ENCODE measurements at places on chromosomes 12 and 14.

GRCh38 chr12:104297477-104298113 lies 5.9 kb upstream of the EID3 start:
- no peak for DNase-seq

- no peak for DNase-seq
These were observed 74.5 kb downstream of the KCNK10 start for GRCh38 chr14:88248606-88249005.

DNA sequence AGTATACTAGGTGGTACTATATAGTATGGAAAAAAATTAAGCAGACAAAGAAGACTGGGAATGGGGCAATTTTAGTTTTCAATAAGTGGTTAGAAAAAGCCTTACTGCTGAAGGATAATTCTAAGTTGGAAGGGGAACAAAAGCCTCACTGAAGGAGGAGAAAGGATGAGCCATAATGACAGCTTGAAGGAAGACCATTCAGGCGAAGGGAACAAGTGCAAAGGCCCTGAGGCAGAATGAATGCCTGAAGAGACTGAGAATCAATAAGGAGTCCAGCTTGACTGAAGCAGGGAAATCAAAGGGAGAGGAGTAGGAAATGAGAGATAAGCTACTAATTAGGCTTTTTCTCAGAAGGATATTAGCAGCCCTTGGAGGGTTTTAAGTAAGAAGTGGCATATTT lies 28.5 kb downstream of the PPP1R13B start:
- no peak for DNase-seq

DNA sequence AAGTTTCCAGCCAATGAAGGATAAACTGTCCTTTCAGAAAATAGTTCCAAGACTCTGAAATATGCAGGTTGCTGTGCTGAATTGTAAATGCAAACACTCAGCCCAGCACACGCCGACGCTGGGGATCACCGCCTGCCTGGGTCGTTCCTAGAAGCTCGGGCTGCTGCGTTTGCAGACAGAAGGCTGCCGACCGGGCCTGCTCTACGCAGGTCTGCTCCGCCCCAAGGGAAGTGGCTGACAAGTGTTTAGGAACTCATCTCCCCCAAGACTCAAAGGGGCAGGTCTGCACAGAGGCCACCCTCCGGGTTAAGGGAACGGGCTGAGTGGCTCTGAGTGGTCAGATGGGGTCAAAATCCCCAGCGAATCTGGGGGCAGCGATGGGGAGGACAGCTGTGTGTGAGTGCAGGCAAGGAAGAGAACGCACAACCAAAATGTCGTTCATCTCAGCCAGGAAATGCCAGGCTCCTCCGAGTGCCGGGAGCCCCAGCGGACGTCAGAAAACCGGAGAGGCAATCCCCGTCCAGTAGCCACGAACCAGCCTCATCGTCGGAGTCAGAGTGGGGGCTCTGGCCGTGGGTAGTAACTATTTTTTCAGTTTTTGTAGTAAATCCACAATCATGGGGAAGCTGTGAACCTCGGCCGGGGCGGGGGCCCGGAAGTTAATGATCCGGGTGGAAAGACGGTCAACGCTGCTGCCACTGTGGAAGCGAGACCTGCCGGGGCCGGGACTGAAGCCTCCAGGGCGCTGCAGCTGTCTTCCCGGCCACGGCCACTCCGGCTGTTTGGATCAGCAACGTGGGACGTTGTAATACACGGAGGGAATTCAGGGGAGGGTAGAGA lies 6.0 kb downstream of the GALNT9 start:
- no peak for DNase-seq

DNA sequence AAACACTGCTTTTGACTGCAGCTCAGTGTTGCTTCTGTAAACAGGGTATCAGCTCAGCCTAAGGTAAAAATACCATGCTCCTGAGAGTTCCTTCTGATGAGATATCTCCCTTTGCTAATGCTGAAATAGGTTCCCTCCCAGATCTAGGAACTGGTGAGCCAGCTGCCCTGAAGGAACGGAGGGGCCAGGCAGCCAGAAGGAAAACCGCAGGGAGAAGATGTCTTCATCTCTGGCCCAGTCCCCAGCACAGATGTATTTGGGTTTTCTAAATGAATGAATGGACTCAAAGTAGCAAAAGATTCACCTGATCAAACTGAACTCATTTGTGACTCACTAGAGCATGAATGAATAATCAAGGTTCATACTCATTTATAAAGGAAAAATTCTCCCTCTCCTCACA lies 247.8 kb downstream of the MSRB3 start:
- no peak for DNase-seq

DNA sequence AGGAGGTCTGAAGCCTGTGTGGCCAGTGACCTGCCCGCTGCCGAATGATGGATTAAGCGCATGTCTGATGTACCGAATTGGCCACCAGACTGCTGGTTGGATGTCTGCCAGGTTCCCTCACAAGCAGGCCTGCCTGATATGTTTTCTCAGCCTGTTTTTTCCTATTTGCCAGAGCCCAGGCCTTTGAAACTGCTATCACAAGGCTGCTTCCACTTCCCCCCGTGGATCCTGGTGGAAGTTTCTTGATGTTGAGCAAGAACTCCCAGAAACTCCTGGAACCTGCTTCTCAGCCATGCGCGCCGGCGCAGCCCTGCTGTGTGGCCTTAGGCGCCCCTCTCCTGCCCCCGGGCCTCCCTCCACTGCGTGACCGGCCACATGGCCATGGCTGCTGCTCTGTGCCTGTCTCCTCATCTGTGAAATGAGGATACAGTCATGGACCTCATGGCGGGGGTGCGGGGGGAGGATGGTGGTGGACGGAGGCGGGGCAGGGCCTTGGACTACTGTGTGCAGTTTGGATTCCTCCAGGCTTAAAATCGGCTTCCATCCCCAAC lies 56.6 kb downstream of the CALM1 start:
- DNase-seq = no peak

DNA sequence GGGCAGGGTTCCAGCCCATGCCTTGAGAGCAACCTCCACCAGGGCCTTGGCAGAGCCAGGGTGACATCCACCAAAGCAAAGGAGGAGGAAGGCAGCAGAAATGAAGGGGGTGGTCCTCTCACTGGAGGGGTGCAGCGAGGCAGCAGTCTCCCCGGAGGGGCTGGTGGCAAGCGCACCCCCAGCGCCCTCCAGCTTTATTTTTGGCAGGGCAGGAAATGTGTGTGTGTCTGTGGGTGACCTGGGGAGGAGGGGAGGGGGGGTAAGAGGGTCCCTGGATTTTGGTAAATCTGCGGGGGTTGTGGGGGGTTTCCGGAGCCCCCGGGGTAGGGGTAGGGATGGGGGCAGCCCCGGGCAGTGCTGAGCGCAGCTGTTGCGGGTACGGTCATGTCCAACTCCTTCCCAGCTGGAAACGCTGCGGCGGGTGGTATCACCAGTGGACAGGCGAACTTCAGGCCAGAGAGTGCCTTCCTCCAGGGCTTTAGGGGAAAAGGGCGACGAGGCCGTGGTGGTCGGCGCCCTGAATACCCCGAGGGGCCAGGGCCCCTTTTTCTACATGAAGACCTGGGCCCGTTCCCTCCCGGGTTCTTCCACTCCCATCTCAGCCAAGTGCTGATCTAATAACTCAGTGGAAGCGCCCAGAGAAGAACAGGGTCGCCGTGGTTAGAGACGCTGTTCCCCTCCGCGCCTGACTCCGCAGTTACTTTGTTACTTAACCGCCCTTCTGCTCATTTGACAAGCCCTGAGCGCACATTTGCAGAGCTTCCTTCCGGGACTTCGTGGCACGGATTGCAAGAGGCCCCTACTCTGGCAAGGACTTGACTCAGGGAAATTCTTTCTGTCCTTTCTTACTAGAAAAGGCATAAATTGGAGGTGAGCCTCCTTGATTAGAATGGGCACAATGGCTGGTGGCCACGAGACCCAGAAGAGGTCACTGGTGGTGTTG lies 55.2 kb downstream of the FOS start:
- DNase-seq = no peak

DNA sequence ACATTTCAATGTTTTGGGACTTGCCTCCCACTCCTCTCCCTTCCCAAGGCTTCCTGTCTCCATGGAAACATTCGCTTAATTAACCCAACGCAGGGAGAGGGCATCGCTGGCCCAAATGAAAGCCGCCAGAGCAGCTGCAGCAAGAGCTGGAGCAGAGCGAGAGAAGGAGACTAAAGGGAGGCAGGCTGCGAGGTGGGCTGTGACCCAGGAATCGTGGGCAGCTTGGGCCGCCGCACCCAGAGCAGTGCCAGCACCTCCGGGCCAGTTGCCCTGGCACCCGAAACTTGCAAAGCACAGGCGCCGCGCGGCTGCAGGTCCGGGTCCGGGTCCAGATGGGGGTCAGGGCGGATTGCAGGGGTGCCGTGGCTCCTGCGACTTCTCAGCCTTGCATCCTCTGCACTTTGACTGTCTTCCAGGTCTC lies 43.5 kb upstream of the PTPRQ start:
- no peak for DNase-seq

GRCh38 chr12:72304751-72305150 lies 32.6 kb downstream of the TRHDE start:
- DNase-seq = no peak

GRCh38 chr12:104605685-104606084 lies 148.9 kb downstream of the CHST11 start:
- DNase-seq = no peak

GRCh38 chr14:73261075-73261474 lies 23.8 kb downstream of the PAPLN start:
- no peak for DNase-seq

GRCh38 chr14:89342049-89342448 lies 75.0 kb downstream of the FOXN3 start:
- DNase-seq = no peak

DNA sequence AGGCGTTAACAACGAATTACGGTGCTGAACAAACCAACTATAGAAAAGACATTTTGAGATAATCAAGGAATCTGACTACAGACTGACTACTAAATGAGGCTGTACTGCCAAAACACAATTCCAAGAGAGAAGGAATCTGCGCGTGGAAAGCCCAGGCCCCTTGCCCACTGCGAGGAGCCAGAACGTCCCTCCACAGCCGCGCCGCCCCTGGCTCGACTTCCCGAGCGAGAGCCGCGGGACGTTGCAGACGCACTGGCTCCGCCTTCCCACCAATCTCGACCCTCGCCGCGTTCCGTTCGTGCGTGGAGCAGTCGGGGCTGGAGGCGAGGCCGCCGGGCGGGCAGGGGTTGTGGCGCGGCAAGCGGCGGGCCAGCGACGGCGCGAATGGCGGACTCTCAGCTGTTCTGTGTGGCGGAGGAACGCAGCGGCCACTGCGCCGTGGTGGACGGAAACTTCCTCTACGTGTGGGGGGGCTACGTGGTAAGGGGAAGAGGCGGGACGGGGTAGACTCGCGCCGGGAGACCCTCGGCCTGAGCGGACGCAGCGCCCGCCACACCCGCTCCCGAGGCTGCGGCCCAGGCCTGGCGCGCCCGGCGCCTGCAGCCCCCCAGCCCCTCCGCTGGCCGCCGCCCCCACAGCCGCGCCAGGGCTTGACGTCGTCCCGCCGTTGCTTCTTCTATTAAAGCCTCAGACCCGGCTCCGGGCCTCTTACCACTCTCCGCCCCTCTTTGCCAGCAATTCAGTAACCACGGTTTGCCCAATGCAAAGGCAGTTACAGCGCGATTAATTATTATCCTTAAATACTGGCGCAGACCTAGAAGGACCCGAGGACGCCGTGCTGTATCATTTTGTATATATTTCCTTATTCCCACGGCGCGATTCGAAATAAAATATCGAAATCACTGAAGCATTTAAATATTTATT lies at the start of gene KLHDC1:
Gene KLHDC1, plus strand, starts transcription at position 310 of the 924 bp plus-strand sequence. Its CDS starts 75 bp downstream, at position 385.
- DNase-seq = peak; percentile 52

DNA sequence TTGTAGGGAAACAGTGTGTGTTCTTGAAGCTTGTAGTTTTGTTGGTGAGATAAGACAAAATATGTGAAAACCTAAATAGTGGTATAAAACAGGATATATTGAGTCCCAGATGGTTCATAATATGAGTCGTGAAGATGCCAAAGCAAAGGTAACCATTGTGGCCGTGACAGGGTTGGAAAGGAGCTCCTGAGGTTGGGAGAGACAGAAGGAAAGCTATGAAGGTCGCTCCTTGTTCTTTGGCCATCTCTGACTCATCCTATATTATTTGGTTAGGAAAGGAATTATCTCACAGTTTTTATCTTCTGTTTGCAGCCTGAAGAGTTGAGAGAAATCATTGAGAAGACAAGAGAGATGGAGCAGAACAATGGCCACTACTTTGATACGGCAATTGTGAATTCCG lies 27.1 kb downstream of the ATP6V1D start:
- DNase-seq = no peak

DNA sequence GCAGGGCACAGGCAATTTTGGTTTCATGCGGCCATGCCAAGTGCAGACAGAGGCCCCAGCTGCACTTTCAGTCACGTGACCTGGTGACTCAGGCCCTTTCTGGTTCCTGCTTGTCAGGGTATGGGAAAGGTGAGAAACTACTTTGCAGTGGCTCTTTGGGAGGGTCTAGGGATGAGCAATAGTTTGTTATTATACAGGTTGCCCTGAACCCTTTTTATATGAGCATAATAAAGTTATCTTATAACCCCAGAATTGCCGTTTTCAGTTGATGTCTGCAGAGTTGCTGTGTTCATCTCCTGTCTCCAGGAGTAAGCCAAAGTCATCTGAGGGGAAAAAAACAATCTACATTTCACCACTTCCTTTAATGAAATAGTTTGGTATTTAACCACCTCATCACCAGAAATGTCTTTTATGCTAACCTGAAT lies 30.9 kb upstream of the EMP1 start:
- DNase-seq = peak; percentile 42

- DNase-seq = no peak
These were observed 170.0 kb upstream of the FOXN3 start for GRCh38 chr14:89587136-89587420.

DNA sequence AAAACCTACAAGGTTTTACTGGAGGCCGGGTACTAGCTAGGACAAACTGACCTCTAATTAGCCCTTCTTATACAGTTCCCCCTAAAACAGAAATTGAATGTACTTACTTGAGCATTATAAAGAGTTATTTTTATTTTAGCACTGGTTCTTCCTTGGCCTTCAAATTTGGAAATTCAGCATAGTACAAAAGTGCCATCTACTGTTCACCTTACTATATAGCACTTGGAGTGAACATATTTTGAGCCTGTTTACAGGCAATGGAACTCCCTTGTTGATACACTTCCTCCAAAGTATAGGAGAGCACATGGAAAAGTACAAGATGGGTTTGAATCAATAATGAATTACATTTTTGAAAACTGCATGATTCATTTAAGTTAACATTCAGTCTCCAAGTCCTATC lies 3.9 kb upstream of the POC1B start:
- peak; percentile 74 for DNase-seq

DNA sequence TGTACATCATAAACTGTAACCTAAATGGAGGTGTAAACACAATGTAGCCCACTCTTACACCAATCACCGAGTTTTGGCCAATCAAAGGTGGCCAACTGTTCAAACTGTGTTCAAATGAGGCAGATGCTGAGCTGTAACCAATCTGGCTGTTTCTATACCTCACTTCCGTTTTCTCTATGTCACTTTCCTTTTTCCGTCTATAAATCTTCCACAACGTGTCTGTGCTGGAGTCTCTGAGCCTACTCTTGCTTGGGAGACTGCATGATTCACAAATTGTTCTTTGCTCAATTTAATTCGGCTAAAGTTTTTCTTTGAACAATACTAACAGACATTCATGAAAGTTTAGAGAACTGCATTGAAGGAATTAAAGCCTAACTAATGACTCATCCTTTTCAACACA lies 547.1 kb upstream of the USP15 start:
- no peak for DNase-seq

GRCh38 chr12:16331998-16332397 lies 15.4 kb upstream of the MGST1 start:
- no peak for DNase-seq

GRCh38 chr12:73274976-73275375 lies 1002.8 kb downstream of the TRHDE start:
- no peak for DNase-seq

Data from NAMALWA (cell line).